ENCODE measurements at places on chromosomes 1 and 21.

GRCh38 chr1:119001181-119002027 is 13.3 kb upstream of the TBX15 start:
- no peak for DNase-seq

GRCh38 chr1:224498574-224499170 is 64.1 kb upstream of the WDR26 start:
- DNase-seq, result peak; percentile 58

DNA sequence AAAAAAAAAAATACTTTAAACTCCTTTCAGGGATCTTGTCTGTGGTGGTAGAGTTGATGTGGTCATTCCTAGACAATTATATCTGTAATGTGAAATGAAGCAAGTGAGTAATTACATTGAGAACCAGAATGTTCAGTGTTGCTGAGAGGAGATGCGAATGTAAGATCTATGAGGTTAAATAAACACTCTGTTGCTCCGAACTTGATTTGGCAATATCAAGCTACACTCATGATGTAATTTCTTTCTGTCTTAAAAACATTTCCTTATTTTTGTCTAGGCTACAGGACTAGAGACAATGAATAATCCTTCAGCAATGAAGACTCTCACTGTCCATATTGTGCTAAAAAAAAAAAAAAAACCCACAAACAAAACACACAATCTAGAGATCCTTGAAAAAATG is 63.1 kb upstream of the IGSF5 start:
- peak; percentile 91 for DNase-seq

DNA sequence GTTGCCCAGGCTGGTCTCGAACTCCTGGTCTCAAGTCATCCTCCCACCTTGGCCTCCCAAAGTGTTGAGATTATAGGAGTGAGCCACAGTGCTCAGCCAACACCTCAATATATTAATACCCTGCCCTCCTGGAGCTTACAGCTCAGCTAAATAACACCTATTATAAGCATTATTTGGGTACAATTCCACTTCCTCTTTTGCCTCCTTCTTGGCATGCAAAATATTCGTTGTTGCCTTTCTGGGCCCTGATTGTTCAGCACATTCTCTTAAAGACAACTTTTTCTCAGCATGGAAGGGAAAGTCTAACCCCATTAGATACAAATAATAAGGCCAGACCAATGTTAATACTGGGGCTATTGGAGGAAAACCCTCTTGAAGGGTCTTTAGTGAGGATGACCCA is 2.8 kb downstream of the PAQR7 start:
- no peak for DNase-seq

GRCh38 chr1:235910357-235911299 is 43.9 kb upstream of the LYST start:
- DNase-seq, result peak; percentile 91

DNA sequence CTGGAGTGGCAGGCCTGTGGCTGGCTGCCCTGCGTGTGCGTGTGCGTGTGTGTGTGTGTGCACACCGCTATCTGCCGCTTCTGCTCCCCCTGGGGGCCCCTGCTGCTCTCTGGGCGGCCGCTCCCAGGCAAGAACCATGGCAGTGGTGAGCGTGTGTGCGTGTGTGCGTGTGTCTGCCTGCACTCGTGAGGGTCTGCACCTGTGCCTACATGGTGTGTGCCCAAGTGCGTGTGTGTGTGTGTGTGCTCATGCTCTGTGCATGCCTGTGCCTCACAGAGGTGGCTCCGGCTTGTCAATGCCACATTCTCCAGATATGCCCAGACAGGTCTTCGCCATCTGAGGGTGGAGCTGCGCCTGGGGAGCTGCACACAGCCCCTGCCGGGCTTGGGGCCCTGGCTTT is 18.7 kb upstream of the PEX10 start:
- no peak for DNase-seq

GRCh38 chr1:165536016-165536415 is 7.8 kb upstream of the LRRC52 start:
- DNase-seq, result no peak

DNA sequence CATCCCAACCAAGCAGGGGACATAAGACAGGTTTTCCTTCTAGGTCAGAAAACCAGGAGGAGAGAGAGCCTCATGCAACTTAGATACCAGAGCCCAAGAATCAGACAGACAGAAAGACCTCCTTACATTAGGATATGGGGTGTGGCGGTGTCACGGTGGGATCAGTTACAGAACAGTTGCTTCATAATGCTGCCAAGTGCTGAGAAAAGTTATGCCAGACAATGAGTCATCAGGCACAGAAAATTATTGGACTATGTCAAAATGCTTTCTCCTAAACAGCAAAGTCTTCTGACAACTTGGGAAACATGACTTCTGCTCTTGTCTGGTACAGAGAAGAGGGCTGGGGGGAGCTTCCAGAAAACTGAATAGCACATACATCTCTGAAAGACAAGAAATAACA is 1120.2 kb upstream of the TMPRSS15 start:
- no peak for DNase-seq

DNA sequence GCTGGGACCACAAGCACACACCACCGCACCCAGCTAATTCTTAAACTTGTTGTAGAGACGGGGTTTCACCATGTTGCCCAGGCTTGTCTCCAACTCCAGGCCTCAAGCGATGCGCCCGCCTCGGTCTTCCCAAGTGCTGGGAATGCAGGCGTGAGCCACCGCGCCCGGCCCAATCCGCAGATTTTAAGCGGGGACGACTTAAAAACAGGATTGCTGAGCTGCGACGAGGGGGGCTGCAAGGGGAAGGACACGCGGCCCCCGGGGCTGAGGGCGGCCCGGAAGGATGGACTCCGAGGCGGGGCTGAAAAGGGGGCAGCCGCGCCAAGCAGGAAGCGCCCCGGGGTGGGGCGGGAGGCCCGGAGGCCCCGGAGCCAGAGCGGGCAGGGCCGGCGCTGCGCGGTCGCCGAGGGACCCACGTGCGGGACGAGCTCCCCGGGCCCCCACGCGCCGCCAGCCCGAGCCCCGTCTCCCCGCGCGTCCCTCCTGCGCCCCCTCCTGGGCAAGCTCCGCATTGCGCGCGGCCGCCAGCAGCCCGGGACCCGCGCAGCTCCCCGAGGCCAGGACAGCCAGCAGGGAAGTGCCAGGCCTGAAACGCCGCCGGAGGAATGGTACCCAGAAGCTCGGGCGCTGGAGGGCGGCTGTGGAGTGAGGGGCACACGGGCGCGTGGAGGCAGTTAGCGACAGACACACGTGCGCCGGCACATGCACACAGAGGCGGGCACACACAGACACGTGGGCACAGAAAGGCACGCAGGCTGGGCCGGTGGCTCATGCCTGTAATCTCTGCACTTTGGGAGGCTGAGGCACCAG is 5.5 kb upstream of the PRKCZ start:
- no peak for DNase-seq

DNA sequence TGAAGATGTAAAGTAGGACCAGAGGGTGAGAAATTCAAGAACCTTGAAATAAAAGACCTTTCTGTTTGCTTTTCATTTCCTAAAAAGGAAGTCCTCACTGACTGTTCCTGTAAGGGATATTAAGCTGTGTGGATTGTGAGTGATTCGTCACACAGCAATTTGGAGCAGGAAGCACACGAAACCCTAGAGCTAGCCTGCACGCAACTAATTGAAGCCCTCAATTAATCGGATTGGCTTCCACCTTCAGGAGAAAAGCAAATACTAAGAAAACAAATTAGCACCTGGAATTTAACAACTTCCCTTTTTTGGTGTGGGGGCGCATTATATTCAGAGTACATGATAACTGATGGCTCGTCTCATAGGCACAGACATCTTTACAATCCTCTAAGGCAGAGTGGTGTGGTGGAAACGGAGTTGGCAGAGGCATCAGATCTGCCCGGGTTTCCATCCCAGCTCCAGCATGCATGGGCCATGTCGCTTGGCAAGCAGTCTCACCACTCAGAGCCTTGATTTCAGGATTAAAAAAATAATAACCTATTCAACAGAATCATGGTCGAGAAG is 95.2 kb downstream of the KCNJ15 start:
- DNase-seq, result peak; percentile 60

- DNase-seq, result no peak
Measured at GRCh38 chr1:203677771-203678170, 51.1 kb downstream of the ATP2B4 start.

GRCh38 chr1:212860713-212861581 is 2.9 kb downstream of the FLVCR1 start:
- peak; percentile 6 for DNase-seq

DNA sequence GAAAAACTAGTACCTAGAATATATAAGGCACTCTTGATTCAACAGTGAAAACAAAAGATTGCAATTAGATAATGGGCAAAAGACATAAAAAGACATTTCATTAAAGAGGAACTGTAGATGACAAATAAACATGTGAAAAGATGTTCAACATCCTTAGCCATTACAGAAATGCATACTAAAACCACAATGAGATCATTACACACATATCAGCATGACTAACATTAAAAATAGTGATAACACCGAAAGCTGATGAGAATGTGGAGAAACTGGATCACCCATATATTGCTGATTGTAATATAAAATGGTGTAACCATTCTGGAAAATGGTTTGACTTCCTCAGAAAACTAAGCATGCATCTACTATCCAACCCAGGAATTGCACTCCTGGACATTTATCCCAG is 340.3 kb downstream of the SEC16B start:
- peak; percentile 26 for DNase-seq

DNA sequence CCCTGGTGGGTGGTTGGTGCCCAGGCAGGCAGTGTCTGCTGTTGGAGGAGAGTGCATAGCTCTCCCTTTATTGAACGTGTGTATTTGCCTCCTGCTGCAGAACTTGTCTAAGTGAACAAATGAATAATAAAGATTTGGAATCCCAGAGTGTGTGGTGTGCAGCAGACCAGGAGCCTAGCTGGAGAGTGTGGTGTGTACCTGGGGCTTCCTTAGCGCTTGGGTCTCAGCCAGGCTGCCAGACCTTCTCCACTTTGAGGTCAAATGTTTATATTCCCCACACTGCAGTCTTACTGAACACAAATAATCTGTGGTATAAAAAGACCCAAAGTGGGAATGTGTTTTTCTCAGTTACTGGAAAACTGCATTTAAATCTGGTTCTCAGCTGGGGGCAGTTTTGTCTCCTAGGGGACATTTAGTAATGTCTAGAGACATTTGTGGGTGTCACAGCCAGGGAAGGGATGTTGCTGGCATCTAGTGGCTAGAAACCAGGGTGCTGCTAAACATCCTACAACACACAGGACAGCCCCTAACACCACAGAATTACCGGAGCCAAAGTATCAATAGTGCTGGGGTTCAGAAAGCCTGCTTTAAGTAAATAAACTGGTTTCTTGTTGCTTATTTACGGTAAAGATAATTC is 23.6 kb downstream of the SLC37A1 start:
- DNase-seq, result no peak

DNA sequence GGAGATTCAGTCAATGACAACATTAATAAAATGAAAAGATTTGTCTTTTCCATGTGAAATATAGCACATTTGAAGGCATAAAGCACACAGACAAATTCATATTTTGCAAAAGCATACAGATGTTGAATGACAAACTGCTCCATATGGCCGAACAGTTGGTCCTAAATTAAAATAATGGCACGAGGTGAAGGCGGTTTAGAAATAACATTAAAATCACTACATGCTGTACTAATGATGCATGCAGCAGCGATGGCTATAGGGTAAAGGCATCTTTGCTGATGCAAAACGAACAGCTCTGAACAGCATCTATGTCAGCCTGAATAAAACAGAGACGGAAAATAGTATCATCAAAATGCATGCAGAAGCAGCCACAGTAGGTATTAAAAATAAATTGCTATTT is 102.6 kb downstream of the TTLL7 start:
- no peak for DNase-seq

GRCh38 chr1:241702442-241703373 is 50.6 kb downstream of the WDR64 start:
- DNase-seq, result peak; percentile 41

DNA sequence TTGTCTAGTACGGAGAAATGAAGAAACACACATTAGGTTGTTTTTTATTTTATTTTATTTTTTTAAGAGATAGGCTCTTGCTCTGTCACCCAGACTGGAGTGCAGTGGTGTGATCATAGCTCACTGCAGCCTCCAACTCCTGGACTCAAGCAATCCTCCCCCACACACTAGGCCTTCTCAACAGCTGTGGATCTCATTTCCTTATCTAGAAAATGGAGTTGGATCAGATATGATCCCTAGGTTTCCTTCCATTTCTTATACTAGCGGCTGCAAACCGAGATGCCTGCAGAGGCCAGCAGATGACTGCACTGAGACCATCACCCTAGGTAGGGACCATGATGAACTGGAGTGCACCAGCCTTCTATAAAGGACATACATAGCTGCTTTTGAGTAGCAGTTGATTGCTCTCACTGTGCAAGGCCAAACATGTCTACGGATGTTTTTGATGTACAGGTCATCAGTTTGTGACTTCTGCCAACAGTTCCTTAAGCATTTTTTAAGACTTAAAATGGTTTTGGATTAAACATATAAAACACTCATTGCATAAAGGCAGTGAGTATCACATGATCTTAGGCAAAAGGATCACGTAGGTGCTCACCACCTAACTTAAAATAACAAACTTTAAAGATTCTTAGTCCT is 11.4 kb upstream of the KLHL12 start:
- DNase-seq, result no peak

DNA sequence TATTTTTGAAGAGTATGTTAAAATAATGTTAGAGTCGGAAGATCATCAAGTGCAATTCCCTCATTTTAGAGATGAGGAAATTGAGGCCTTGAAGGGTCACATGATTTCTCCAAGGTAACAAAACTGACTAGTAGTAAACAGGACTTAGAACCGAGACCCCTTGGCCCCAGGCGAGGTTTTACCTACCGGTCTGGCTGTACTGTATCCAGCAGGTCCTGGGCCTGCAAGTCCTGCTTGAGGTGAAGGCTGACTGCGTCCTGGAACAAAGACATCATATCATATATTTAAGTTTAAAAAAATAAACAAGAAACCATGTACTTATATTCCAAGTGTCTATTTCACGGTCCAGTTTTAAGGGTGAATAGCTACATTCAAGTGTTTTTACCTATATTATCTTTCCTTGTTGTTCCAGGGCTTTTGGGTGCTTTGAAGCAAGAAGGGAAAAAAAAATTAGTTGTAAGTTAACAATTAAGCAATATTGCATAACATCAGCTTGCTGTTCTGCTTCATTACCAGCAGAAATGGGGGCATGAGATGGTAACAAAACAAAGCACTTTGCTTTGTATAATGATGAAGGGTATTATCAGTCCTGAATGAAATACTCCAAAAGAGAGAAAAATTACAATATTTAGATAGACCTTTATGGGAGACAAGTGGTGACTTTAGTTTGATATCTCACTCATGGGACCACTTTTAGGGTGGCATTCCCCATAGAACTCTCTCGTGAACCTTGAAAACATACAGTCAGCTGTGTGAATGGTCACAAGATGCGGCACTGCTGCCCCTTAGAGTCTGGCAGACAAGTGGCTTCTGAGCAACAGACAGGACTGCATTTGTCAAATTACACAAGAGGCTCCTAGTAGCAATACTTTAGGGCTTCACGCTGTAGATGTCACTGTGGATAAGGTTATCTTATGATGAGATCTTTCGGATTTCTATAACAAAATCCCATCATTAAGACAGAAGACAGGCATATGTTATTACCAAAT is 29.8 kb upstream of the CFAP298 start:
- no peak for DNase-seq

DNA sequence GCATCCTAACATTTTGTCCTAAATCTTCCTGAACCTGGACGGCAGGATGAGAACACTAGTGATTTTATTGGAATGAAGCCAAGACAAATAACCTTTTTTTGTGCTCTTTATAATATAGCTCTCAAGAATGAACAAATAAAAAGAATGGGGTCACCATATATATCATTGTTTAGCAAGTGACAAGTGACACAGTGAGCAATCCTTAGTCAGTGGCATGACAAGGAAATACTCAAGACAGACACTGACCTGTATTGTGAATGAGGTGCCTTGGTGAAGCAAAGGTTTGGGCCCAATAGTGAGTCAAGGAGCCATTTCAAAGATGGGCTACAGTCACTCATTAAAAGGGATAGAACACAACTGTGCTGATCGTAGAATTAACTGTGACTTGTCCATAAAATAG is 35.7 kb downstream of the PTGFR start:
- DNase-seq, result no peak
